ENCODE measurements at places on chromosomes 13 and 19.

- no peak for DNase-seq
These were observed 3.8 kb upstream of the KPTN start for GRCh38 chr19:47487551-47488515.

DNA sequence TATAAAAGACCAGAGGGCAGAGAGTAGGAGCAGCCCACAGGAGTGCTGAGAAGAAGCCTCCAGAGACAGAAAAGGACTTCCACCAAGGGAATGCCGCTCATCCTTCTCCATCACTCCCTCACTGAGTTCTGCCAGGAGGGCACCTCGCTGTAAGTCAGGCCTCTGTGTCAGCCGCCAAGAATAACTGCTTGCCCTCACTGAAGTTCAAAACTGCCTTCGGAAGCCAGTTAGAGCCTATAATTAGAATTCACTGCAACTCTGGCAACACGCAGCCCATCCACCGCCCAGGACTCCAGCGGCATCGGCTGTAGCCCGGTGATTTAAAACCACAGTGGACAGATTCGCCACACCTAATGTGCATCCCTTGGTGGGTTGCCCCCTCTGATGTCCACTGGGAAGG, 281.8 kb upstream of the ZNF507 start:
- no peak for DNase-seq

- no peak for DNase-seq
These were observed 626 bp upstream of the BCL3 start for GRCh38 chr19:44747739-44748425.

GRCh38 chr19:20247016-20247683, 80.1 kb downstream of the ZNF486 start:
- no peak for DNase-seq

- DNase-seq, result no peak
These were observed 16.1 kb upstream of the ABCC4 start for GRCh38 chr13:95317039-95317989.

DNA sequence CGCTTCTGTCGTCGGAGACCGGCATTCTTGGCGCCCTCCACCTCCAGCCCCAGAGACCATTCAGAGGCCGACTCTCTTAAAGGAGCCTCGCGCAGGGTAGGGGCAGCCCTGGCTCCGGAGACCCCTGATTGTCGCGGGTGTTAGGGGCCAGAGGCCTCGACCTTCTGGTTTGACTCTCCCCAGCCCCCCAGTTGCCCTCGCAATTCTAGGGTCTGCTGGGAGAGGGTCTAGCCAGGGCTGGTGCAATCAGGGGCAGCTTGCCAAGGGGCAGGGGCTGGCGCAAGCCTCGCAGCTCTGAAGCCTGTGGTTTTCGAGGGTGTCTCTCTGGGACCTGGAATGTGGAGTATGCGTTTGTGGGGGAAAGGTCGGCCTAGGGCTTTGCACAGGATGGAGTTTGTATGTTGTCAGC, 1.6 kb upstream of the SLC7A10 start:
- no peak for DNase-seq

DNA sequence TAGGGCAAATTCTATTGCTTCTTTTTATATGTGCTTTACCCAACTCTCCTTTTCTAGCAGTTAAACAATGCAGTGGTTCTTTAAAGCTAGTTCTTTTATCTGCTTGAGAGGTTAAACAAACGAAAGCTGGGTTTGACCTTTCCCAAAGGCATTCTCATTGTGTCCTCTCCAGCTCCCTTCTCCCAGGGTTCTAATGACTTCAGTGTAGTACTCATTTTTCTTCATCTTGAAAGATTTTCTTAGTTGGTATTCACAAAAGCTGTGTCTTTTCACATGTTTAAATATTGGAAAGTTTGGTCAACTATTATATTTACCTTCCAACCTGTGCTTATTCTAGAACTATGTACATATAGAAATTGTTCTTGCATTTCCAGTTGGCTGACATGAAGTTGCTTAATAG, 1.5 kb downstream of the WASF3 start:
- no peak for DNase-seq

DNA sequence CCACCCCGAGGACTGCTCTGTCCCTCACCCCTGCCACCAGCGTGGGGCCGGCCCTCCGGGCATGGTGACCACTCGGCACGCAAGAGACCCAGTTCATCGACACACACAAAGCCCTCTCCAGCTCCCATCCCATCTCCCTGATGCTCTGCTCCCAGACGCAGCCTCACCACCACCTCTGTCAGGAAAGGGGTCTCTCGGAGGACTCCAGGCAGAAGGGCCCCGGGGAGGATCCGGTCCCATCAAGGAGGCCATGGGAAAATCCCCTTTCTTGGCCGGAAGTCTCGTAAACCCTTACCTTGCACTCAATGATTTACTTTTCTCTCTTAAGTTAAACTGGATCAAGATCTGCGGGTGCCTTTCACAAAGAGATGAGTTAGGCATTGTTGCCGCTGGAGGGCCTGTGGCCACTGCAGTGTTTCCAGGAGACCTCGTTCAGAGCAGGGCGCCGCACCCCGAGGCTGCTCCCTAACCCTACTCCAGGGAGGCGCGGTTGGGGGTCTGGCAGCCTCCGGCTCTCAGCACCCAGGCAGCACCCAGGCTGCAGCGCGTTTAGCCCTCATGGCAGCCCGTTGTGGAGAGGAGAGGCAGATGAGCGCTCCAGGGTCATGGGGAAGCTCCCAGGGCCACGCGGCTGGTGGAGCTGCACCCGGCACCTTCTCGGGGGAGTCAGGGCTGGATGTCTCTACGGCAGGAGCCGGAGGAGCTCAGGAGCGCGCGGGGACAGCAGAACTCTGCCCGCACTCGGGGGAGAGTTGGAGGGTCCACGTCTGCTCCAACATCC, 31.0 kb downstream of the C2CD4C start:
- no peak for DNase-seq

DNA sequence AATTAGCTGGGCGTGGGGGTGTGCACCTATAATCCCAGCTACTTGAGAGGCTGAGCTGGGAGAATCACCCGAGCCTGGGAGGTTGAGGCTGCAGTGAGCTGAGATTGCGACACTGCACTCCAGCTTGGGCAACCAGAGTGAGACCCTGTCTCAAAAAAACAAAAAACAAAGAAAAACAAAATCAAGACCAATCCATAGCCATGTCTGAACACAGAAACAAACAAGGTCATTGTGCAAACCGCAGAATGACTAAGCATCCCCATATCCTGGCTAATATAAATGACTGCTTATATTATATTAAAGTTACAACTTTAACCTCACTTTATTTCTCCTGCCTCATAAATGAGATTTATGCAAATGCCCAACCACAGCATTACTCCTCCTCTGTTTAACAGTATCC, 2.3 kb upstream of the LYPD3 start:
- no peak for DNase-seq

GRCh38 chr13:101514695-101515275, 62.3 kb downstream of the ITGBL1 start:
- DNase-seq, result no peak

GRCh38 chr13:76300688-76301087, 585.5 kb downstream of the KCTD12 start:
- DNase-seq, result no peak

DNA sequence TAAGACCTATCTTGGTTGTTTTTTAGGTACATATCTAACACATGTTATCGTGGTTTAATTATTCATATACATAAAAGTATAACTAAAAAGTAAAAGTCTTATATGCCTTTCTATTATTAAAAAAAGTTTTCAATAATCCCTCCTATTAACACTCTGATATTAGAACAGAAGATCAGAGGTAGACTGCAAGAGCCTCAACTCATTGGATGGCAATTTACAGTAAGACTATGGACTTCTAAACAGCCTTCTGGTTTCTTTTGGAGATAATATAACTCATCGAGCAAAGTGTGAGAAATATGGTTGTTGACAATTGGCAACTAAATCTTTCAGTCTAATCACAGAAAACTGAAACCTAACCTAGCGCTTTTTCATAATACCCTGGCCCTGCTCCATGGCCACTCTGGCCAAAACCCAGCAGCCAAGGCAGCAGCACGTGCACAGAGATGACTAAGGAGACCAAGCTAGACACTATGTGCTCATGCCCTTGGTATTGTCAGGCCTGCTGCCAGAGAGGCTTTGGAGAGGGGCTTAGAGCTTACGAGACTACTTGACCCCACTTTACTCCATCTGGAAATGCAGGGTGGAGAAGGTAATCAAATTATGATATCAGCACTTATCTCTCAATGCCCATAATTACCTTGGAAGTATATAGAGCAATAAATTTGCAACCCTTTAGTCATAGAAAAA, 40.6 kb upstream of the EEF1AKMT1 start:
- DNase-seq, result no peak

- DNase-seq, result no peak
These were observed 97.3 kb downstream of the SERP2 start for GRCh38 chr13:44470638-44471562.

DNA sequence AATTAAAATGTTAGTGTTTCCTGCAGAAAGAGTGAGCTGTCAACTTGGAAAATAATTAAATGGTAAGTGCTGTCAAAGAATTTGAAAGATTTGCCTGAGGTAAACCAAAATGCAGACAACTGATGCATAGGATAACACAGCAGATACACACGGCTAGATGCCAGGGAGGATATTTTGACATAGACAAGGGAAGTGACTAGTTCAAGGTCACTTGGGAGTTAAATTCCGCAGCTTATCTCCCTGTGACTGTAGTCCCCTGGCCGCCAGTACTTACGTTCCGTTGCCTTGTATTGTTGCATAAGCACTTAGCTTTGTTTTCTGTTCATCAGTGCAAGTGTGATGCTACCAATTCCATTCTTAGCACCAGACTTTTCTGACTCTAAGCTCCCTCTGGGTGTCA, 247.3 kb upstream of the MAB21L1 start:
- no peak for DNase-seq

GRCh38 chr19:17893766-17894165, 22.0 kb downstream of the SLC5A5 start:
- DNase-seq, result no peak

DNA sequence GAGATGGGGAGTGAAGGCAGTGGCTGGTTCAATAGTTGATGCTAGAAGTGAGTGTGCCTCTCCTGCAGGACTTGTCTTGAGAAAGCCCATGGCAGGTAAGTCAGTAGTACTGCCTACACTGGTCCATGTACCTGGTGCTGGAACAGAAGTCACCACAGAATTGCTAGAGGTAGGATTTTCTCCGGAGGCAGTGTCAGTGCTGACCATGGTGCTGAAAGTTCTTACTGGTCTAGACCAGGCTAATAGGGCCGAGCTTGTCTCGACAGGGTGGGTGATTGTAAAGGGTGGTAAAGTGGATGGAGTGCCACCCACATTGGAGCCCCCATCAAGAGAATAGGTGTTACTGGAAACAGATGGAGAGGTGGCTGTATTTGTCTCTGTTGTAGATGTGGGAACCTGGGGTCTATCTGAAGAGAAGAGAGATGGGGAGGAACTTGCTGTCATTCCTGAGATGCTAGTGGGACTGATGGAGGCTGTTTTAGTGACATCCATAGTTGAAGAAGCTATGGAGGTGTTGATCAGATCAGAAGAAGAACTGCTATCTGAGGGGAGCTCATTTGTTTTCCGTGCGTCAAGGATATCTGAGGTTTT, 36.6 kb downstream of the MUC16 start:
- no peak for DNase-seq

GRCh38 chr13:63690672-63691071, 2275.0 kb upstream of the PCDH20 start:
- no peak for DNase-seq

DNA sequence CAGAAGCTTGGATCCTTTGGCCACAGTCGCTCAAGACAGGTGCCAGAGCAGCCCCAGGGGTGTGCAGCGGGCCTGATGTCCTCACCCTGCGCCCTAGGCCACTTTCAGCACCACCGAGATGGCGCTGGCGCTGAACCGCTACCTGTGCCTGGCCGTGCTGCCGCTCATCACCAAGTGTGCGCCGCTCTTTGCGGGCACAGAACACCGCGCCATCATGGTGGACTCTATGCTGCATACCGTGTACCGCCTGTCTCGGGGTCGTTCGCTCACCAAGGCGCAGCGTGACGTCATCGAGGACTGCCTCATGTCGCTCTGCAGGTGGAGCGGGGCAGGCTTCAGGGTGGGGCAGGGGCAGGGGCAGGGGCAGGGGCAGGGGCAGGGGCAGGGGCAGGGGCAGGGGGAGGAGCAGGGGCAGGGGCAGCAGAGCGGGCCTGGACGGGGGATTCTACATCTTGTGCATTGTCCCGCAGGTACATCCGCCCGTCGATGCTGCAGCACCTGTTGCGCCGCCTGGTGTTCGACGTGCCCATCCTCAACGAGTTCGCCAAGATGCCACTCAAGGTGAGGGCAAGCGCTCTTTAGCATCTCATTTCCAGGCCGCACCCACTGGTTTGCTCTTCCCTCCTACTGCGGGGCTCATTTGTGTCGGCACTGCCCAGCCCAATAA, 69.1 kb downstream of the RYR1 start:
- no peak for DNase-seq

DNA sequence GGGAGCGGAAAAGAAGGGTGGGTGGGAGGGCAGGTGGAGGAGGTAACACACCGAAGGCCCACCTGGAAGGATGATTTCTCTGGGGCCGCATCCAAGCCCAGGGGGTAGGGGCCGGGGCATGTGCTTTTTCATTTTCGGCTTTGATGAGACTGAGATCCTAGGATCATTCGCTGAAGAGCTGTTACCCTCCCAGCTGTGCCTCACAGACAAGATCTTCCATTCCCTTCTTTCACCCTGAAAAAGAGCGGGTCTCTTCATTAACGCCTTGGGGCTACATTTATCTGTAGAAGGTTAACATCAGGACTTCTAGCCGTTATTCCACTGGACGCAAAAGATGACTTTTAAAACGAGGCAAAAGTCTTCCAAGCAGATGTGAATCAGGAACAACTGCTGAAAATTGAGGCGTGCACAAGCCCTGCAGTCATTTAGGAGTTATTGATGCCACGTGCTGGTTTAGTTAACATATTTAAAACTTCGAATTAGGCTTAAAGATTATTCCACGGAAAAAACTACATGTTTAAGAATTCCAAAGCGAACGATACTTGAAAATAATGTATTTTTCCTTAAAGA, 1.1 kb downstream of the LMO7 start:
- DNase-seq, result no peak

- no peak for DNase-seq
These were observed 29.0 kb upstream of the ZNF709 start for GRCh38 chr19:12513531-12514061.

- no peak for DNase-seq
These were observed 101.3 kb downstream of the KCNRG start for GRCh38 chr13:50116430-50116973.

- no peak for DNase-seq
These were observed 169.0 kb upstream of the UFM1 start for GRCh38 chr13:38180670-38181069.
